ENCODE measurements at places on chromosomes 1 and 21.
A peak's percentile ranks its signal among the peaks of the same experiment; 100 is the strongest.

- DNase-seq: peak; percentile 44
Observed at GRCh38 chr21:44428281-44428960, 26.9 kb upstream of the LRRC3 start.

DNA sequence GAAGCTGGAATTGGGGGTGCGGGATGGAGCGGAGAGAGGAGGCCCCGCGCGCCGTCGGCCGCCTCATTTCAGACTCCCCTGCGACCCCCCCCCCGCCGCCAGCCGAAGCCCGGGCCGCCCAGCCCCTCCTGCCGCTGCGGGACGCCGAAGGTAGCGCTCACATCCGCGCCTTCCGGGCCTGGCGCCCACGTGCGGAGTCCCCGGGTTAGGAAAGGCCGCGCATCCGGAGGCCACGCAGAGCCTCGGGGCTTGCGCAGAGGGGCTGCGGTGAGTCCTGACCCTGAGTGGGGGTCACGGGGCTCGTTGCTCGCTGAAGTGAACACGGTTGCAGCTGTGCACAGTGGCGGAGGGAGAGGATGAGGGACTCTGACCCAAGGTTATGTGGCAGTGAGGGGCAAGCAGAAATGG is 552 bp upstream of the ZNF496 start:
- DNase-seq: peak; percentile 57

- peak; percentile 43 for DNase-seq
Observed at GRCh38 chr1:58781541-58782177, 2.2 kb downstream of the JUN start.

DNA sequence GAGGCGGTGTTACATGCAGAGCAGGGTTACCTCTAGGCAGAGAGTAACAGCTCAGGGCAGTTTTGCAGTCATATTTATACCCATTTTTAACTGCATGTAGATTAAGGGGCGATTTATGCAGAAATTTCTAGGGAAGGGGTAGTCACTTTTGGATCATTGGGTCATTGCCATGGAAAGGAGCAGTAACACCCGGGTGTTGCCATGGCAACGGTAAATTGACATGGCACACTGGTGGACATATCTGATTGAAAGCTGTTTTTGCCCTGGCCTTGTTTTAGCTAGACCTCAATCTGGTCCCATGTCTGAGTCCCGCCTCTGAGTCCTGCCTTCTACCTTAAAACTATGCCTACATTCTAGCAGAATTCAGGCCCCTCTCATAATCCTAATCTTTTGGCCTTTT is 11.8 kb upstream of the USP1 start:
- DNase-seq: no peak

- DNase-seq: no peak
Observed at GRCh38 chr1:41683681-41684500, 199.4 kb upstream of the EDN2 start.

- DNase-seq: no peak
Observed at GRCh38 chr21:40667967-40668366, 179.0 kb downstream of the DSCAM start.

GRCh38 chr1:46735708-46736324 is 16.9 kb upstream of the EFCAB14 start:
- no peak for DNase-seq

DNA sequence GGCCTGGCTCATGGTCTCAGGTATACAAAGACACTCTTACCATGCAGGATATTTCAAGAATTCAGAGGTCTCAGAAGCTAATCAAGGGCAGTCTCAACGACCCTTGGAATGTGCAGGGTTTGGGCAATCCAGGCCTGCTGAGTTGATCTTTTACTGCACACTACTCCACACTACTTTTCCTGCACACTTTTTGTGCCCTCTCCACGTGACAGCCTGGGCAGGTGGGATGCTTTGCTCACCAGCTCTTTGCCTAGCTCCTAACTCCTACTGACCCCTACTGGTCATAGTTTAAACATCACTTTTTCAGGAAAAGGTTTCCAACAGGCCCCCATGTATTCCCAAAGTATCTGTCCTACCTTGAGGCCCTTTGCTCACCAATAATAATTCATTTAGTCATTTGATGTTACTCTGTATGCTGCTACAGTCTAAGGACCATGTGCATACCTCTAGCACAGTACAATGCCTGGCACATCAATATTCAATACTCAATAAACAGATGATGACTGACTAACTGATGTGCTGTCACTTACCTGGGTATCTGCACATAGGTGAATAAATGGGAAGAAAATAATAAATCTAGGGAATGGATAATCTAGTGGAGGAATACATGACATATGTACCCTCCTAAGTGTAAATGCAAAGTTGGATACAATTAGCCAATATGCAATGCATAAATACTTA is 9.6 kb downstream of the DUSP23 start:
- peak; percentile 83 for DNase-seq

DNA sequence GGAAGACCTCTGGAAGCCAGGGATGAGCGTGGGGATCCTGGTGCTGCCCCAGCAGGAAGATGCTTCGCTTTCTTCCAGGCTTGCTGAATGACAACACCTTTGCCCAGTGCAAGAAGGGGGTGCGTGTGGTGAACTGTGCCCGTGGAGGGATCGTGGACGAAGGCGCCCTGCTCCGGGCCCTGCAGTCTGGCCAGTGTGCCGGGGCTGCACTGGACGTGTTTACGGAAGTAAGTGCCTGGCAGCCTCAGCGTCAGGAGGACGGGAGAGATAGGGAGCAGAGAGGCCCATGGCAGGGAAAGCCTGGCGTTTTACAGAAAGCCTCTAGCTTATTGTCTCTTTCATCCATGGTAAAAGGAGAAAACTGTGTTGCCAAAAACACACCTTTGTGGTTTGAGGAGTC is 23.5 kb downstream of the PHGDH start:
- no peak for DNase-seq

DNA sequence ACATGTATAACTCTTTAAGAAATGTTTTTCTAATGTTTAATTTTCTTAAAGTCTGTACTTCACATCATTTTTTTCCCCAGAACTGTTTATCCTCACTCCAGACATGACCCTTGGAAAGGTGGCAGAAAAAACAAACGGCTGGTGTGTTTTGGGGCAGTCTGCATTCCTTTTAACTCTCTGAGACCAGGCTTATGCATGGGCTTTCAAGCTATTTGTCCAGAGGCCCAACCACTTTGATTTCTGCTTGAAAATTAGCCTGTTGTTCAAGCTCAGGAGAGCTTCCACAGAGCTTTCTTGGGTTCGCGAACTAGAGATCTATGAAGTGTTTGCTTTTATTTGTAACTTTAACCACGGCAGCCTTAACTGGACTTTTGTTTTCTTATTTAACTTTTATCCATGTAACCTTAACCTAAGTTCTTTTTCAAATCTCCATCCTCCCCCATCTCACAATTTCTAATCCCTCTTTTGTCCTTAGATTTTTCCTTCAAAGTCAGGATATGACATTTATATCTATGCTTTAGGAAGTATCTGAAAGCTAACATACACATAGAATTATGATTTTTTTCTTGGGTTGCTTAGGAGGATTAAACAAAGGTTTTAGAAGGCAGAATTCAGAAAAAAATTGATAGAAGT is 111.8 kb downstream of the FGGY start:
- DNase-seq: no peak

DNA sequence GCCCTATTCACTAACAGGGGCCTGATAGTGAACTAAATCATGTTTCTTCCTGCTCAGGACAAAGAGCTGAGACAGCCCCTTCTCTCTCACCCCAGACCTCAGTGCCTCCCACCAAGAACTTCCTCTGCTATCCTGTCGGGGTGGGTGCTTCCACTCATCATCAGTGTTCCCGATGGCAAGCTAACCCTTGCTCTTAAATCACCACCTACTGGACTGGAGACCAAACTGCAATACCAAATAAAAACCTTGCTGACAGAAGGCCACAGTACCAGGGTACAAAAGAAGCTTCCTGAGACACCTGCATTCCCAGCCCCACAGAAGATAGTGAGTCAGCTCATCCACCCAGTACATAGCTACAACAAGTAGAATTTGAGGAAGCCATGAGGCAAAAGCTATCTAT is 799.5 kb downstream of the LTN1 start:
- no peak for DNase-seq

DNA sequence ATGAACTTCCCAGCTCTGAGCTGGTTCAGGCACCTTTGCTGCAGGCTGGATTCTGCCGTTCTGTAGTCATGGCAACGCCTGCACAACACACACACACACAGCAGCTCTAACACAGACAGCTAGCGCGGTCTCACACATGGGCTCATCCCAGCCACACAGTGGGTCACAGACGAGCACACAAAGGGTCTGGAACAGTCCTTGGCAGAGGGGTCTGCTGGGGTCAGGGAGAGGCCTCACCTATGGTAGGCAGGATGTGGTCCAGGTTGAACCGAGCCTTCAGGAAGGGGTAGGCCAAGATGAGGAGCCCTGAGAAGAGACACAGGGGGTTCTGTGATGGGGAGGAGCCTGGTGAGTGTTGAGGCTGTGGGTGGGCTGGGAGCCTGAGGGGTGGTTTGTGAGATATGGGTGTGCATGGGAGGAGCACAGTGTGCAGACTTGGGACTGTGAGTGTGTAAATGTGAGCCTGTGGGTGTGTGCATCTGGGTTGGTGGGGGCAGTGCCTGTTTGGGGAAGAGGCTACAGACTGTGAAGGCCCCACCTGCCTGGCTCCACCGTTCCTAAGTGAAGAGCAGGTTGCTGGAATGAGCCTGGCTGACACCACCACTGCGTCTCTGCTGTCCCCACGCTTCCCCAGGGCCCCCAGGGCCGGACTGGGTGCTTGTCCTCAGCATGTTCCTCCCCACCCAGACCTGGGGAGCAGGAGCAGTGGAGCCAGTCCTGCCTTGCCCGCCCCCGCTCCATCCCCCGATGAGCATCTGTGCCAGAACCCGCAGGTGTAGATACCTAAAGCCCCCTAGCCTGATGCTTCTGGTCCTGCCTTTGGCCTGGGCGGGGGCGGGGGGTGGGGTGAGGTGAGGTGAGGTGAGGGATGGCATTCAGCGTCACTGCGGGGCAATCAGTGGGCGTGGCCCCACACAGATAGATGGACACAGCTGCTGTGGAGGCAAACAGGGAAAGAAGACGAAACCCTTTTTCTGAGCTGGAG is 1.5 kb downstream of the KNCN start:
- DNase-seq: peak; percentile 64

DNA sequence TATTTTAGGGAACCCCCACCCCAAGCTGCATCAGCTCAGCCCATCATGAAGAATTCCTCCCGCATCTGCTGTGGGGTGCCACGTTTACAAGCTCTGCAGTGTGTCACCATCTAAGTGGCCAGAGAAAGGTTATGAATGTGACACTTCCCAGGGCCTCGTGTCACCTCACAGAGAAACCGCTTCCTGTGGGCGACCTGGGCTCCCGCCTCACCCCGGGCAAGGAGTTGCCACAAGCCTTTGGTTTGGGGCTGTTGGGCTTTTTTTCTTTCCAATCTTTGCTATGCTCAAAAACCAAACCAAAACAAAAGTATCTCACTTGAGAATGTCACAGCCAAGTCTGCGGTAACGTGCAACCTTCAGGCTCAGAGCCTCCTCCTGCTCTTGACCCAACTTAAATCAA is 82.1 kb upstream of the ARHGEF16 start:
- DNase-seq: no peak

GRCh38 chr1:13725714-13726175 is 25.8 kb downstream of the PRDM2 start:
- DNase-seq: peak; percentile 33

GRCh38 chr1:51432146-51432545 is 86.9 kb downstream of the EPS15 start:
- DNase-seq: no peak

DNA sequence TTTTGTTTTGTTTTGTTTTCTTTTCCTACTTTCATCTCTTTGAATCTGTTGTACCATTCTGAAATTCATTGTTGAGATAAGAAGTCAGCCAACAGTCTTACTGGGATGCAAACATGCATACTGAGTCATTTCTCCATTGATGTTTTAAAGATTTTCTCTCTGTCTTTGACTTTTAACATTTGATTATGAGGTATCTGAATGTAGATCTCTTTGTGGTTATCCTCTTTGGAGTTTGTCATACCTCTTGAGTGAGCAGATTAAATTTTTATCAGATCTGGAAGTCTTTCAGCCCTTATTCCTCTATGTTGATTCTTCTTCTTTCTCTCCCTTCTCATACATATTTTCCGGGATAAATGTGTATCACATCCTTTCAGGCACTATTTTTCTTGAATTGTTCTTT is 406.9 kb upstream of the NCAM2 start:
- DNase-seq: no peak

GRCh38 chr1:201065686-201066085 is 42.2 kb upstream of the KIF21B start:
- no peak for DNase-seq

DNA sequence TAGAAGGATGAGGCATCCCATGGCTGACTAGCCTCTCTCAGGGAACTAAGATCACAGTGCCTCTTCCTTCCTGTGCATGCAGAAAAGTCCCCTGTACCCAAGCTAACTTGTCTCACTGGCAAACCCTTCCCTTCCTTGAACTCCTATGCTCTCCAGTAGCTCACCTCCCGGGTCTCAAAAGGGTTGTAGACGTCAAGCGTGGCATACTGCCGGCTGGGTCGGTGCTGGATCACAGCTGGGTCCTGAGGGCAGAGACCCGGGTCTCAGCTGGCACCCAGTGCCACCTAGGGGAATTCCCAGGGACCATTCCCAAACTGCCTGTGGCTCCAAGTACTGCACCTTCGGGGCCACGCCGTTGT is 688 bp downstream of the SCAMP3 start:
- peak; percentile 83 for DNase-seq

DNA sequence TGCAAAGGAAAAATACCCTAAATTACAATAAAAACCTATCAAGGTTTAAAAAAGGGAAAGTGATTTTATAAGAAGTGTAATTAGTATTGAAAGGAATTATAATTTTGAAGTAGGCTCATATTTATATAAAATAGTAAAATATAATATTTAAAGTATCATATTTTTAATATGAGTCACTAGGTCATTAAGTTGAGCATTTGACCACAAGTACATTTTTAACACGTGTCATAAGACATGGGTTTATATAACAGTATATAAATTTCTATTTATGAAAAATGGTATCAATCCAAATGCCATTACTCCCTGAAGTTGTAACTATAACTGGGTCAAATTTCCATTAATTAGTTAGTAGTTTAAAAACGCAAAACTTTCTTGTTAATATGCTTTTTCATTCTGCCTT is 365.9 kb downstream of the COL11A1 start:
- no peak for DNase-seq

DNA sequence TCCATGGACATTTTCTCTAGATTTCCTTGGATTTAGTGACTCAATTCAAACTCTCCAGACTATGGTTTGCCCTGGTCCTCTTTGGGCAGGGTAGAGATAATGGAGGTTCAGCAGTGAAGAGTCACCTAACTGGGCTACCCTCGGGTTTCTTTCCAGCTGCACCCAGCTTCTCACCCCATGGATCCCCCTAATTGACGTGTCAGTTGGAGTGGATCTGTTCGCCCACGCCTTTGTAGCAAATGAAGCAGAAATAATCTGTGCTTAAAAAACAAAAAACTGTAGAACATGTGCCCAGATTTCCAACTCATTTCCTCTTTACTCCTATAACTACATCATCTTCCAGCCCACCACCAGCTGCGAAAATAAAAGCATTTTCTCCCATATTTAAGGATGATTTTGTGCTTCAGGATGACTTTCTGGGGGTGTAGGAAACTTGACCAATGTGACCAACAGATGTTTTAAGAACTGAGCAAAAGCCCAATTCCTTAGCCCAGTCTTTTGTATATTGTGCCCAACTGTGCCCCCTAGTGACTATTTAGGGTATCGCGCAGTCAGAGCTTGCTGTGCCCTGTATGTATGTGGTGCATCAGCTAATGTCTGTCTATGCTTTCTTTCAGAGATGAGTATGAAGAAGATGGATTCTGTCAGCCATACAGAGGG is 66.5 kb upstream of the UBE2U start:
- peak; percentile 24 for DNase-seq

GRCh38 chr1:151526735-151527525 is 13.2 kb upstream of the TUFT1 start:
- DNase-seq: no peak

All from NCI-H526 (cell line).